ENCODE measurements at places on chromosomes 7 and 10.
A peak's percentile ranks its signal among the peaks of the same experiment; 100 is the strongest.

DNA sequence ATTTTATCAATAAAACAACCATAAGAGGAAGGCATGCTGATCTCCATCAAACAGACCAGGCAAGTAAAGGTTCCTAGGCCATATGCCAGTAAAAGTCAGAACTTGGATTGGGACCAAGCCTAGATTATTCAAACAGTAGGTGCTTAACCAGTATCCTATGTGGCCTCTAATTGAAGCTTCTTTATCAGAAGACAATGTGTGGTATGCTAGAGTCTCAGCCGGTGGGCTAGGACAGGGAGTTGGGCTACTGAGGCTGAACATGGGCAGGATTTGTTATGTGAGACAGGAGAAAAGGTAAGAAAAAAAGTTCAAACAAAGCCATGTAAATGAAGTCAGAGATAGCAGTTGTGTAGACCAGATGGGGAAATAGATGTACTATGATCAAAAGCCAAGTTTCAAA lies 413.7 kb upstream of the GHITM start:
- H3K27ac ChIP-seq, result no peak overlapping the region
- no peaks in the 10 kb centered on the region for H3K4me1 ChIP-seq
- DNase-seq, result no peak
- H3K27me3 ChIP-seq, result no peaks in the 10 kb centered on the region
- no peaks in the 10 kb centered on the region for H3K36me3 ChIP-seq

DNA sequence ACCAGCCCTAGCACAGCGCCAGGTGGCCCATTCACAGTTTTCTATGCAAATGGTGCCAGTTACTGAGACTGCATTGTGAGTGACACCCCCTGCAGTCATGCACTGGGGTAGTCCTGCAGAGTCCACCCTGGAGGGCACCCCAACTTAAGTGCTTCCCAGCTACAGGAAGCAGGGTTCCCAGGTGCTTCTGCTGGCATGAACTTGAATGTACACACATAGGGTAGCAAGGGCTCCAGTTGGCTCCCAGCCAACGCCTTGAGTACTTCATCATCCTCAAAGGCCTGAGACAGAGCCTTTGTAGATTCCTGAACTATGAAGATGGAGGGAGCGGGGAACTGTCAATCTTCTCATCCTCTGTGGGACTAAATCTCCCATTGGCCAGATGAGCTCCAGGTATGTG lies 11.5 kb upstream of the NPFFR1 start:
- H3K27ac ChIP-seq, result no peak overlapping the region
- no peak overlapping the region for H3K4me3 ChIP-seq
- no peak for DNase-seq
- H3K4me1 ChIP-seq, result no peaks in the 10 kb centered on the region

DNA sequence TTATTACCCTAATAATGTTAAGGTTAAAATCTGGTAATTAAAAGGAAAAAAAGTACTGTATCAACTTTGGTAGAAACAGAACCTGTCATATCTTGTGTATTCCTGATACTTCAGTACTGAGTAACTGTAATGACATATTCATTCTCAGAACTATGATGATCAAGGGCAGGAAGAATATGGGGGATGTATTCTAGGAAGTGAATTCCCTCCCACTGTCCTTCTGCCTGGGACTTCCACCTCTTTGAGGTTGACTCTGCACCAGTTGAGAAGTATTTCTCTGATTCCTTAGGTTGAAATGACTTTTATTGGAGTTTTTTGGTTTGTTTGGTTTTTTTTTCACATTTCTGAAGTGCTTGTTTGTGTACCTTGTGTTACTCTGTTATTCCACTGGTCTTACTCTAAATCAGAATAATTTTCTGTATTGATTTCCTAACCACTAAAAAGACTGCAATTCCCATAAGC lies 36.9 kb downstream of the WASL start:
- H3K27ac ChIP-seq, result peak overlapping the region; percentile 91
- H3K4me1 ChIP-seq, result peaks cover 58% of the 10 kb centered on the region
- H3K36me3 ChIP-seq, result peaks cover 28% of the 10 kb centered on the region
- no peak overlapping the region for H3K4me3 ChIP-seq

GRCh38 chr7:22640269-22640668 lies 86.7 kb upstream of the IL6 start:
- peak overlapping the region; percentile 50 for H3K27ac ChIP-seq
- peaks cover 18% of the 10 kb centered on the region for H3K4me1 ChIP-seq
- no peak overlapping the region for H3K4me3 ChIP-seq

DNA sequence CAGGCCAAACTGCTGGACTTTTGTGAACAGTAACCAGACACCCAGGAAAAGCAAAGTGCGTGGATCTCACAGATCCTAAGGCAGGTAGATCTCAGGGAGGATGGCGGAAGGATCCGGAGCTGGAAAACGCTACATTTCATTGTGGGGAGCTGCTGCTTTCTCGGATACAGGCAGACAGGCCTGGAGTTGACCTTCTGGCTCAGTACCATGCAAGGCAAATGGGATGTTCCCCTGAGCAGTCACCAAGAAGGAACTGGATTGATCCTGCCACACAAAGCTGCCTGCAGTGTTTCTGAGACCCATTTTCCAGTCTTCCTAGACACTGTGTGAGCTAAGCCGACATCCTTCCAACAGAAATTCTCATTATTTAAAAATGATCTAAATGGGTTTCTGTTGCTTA lies 65.5 kb downstream of the ZRANB1 start:
- H3K27ac ChIP-seq, result no peak overlapping the region
- H3K36me3 ChIP-seq, result no peaks in the 10 kb centered on the region
- H3K27me3 ChIP-seq, result peaks cover 3% of the 10 kb centered on the region
- H3K4me1 ChIP-seq, result no peaks in the 10 kb centered on the region
- no peak overlapping the region for H3K4me3 ChIP-seq

DNA sequence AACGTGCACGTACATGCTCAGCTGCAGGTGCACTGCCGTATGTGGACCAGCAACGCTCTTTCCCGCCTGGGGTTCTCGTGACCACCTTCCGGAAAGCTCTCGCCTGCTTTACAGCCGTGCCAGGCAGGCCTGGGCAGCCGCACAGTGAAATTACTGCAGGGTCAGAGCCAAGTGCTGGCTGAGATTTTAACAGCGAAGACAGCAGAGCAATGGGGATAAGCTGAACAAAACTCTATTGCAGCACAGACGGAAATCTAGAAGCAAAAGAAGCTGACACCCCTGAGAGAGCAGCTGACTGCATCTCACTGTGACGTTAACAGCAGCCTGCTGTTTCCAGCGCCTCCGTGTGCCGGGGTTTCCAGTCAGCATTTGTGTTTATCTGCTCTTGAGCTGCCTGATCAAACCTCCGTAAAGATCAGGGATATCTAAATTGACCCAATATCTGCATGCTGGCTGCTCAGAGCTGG lies 179.0 kb downstream of the DIP2C start:
- H3K36me3 ChIP-seq, result no peaks in the 10 kb centered on the region
- no peak overlapping the region for H3K4me3 ChIP-seq
- H3K27me3 ChIP-seq, result peaks cover 3% of the 10 kb centered on the region
- no peak for DNase-seq

DNA sequence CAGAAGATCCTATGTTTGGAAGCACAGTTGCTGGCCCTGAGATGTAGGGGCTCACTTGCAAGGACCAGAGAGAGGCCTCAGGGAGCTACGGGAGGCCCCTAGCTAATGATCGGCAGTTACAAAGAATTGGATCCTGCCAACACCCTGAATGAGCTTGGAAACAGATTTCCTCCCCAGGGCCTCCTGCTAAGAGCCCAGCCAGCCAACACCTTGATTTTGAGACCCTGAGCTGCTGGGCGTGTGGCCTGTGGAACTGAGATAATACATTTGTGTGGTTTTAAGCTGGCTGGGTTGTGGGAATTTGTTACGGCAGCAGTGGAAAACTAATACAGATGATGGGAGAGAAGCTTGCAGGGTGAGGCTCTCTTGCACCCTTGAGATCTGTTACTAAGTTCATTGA lies 3.9 kb downstream of the DOCK1 start:
- H3K36me3 ChIP-seq, result no peaks in the 10 kb centered on the region
- H3K27ac ChIP-seq, result no peak overlapping the region
- H3K4me3 ChIP-seq, result no peak overlapping the region

DNA sequence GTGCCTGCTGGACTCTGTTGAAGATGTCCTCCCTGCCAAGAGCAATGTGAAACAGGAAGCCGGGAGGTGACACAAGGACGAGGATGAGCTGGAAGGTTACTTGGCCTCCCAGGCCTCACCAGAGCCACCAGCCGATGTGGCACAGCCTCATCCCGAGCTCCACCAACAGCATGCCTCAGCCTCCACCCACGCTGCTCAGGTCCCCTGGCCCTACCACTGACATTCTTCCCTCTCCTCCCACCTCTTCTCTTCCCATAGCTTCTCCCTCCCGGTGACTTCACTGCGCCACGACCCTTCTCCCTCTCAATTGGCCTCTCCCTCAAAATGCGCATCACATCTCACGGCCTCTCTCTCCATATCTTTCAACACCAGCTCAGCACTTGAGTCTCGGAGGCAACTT lies 249.9 kb downstream of the SKAP2 start:
- no peak overlapping the region for H3K4me3 ChIP-seq
- H3K36me3 ChIP-seq, result no peaks in the 10 kb centered on the region
- H3K27ac ChIP-seq, result no peak overlapping the region
- H3K27me3 ChIP-seq, result peaks cover 3% of the 10 kb centered on the region

DNA sequence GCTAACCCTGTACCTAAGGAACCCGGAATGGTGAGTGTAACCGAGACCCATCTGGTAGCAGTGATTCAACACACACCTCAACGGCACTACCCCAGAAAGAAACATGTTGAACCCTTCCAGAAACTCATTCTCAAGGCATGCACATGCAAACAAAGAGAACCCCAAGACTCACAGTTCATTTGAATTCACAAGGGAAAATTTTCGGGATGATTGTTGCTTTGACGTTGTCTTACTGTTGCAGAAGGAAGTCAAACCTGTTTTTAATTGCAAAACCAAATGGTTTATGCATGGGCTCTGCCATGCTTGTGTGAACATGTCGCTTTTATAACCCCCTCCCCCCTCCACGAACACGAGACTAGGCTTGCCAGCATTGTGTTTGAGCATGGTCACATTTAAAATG lies 539.7 kb downstream of the GATA3 start:
- no peaks in the 10 kb centered on the region for H3K36me3 ChIP-seq
- no peaks in the 10 kb centered on the region for H3K4me1 ChIP-seq
- peaks cover 22% of the 10 kb centered on the region for H3K27me3 ChIP-seq
- no peak for DNase-seq

GRCh38 chr10:131708225-131708880 lies 192.5 kb upstream of the PPP2R2D start:
- H3K4me3 ChIP-seq, result no peak overlapping the region
- DNase-seq, result no peak
- peaks cover 8% of the 10 kb centered on the region for H3K27me3 ChIP-seq
- H3K4me1 ChIP-seq, result no peaks in the 10 kb centered on the region
- H3K36me3 ChIP-seq, result no peaks in the 10 kb centered on the region

GRCh38 chr7:874031-874749 lies 2.2 kb upstream of the GET4 start:
- no peaks in the 10 kb centered on the region for H3K27me3 ChIP-seq
- H3K27ac ChIP-seq, result peak overlapping the region; percentile 86
- H3K36me3 ChIP-seq, result peaks cover 58% of the 10 kb centered on the region
- DNase-seq, result no peak
- peaks cover 37% of the 10 kb centered on the region for H3K4me1 ChIP-seq

DNA sequence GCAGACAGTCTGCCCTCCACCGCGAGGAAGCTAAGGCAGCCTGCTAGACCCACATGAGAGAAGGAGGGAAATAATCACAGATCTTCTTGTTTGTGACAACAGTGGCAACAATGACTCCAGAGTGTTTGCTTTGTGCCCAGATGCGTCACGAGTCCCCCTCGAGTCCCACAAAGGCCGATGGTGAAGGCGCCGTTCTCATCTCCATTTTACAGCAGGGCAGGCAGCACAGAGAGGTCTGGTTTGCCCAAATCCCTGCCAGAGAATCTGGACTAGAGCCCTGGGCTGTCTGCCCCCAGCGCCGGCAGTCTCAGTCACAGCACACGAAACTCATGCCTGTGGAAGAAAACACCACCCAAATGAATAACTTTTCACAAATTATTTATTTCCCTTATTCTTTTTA lies 38.1 kb downstream of the KIAA1549 start:
- no peak for DNase-seq
- no peaks in the 10 kb centered on the region for H3K4me1 ChIP-seq
- no peak overlapping the region for H3K27ac ChIP-seq
- H3K27me3 ChIP-seq, result no peaks in the 10 kb centered on the region
- no peak overlapping the region for H3K4me3 ChIP-seq
- H3K36me3 ChIP-seq, result no peaks in the 10 kb centered on the region

- H3K4me1 ChIP-seq, result peaks cover 14% of the 10 kb centered on the region
- no peak overlapping the region for H3K4me3 ChIP-seq
- H3K27me3 ChIP-seq, result no peaks in the 10 kb centered on the region
- no peak overlapping the region for H3K27ac ChIP-seq
- no peak for DNase-seq
Measured at GRCh38 chr7:95471071-95471470, 14.7 kb upstream of the ASB4 start.

DNA sequence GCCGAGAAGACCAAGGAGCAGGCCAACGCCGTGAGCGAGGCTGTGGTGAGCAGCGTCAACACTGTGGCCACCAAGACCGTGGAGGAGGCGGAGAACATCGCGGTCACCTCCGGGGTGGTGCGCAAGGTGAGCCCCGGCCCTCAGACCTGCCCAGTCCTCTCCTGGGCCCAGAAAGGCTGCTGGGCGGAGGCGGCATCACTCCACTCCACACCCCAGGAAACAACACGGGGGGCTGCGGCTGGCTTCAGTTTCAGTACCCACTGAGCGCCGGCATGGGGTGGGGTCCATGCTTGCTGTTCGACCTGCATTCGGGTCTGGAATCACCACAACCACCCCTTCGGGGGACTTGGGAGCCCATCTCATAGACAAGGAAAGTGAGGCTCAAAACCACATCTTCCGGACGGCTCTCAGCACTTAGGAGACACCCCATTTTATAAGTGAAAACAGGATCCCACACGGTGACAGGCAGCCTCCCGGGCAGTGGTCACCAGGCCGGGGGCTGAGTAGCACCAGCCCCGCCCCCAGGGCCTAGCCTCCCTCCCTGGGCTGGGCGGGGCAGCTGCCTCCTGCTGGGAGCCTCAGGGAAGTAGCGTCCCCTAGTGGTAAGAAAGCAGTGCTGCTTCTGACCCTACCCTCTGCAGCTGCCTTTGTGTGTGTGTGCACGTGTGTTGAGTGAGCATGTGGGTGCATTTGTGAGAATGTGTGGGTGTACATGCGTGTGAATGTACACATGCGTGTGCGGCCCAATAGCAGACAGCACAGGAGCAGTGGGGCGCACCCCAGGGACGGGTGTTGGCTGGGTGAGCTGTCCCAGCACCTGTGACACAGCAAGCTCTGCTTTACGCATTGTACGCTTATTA lies 1.8 kb downstream of the SNCG start:
- H3K27me3 ChIP-seq, result no peaks in the 10 kb centered on the region
- no peak overlapping the region for H3K4me3 ChIP-seq
- H3K36me3 ChIP-seq, result no peaks in the 10 kb centered on the region
- DNase-seq, result peak; percentile 42

GRCh38 chr10:27998178-27998953 lies 513 bp downstream of the ODAD2 start:
- no peaks in the 10 kb centered on the region for H3K36me3 ChIP-seq
- peak overlapping the region; percentile 75 for H3K4me3 ChIP-seq
- H3K27me3 ChIP-seq, result peaks cover 67% of the 10 kb centered on the region
- peak; percentile 59 for DNase-seq

GRCh38 chr7:8161364-8161828 lies 100.6 kb downstream of the ICA1 start:
- H3K36me3 ChIP-seq, result no peaks in the 10 kb centered on the region
- H3K4me3 ChIP-seq, result no peak overlapping the region
- H3K27ac ChIP-seq, result no peak overlapping the region
- no peak for DNase-seq

GRCh38 chr7:116665332-116665996 lies 6.5 kb upstream of the MET start:
- no peaks in the 10 kb centered on the region for H3K4me1 ChIP-seq
- peaks cover 50% of the 10 kb centered on the region for H3K27me3 ChIP-seq

- no peak overlapping the region for H3K4me3 ChIP-seq
- no peaks in the 10 kb centered on the region for H3K27me3 ChIP-seq
- DNase-seq, result no peak
- peaks cover 8% of the 10 kb centered on the region for H3K4me1 ChIP-seq
- H3K27ac ChIP-seq, result no peak overlapping the region
Measured at GRCh38 chr7:28591041-28591674, 178.8 kb downstream of the CREB5 start.
